ENCODE measurements at places on chromosomes 3 and 15.

DNA sequence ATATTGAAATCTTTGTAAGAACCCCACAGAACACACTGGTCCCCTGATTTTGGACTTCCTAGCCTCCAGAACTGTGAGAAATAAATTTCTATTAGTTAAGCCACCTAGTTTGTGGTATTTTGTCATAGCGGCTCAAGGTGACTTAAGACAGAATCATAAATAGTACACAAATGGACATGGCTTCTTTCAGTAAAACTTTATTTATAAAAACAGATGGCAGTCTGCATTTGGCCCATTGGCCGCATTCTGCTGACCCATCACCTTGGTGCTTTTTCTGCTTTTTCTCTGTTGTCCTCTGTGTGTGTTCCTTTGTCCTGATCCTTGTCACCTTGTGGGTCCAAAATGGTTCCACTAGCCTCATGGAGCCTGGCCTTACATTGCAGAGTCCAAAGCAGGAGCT, 363.6 kb downstream of the PTPRG start:
- no peak for DNase-seq

GRCh38 chr3:67798412-67798811, 144.0 kb upstream of the SUCLG2 start:
- no peak for DNase-seq

DNA sequence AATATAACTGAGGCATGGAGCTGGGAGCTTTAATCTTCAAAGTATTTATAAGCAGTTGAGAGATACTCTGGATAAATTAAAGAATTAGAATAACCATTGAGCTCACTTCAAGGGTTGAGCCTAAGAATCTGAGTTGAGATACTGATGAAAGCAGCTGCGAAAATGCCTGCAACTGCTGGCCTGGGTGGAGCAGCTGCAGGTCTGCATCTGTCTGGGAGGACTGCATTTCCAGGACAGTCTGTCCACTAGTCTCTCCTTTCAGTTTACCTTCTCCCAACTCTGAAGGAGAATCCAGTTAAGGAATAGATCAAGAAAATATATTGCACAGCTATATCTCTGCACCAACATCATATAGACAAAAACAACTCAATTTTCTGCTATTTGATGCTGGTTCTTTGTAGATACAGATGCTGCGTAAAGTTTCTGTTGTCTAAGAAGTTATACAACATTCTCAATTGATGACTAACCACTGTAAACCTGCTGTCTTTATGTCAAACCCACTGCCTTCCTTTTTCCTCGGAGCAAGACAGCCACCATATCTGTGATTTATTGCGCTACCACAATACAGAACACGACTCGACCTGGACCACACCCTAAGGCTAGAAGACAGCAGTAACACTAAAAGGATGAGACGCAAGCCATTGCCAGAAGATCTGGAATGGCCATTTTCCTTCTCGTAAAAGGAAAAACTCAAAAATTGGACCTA, 245.1 kb downstream of the MAGI1 start:
- DNase-seq: no peak

- no peak for DNase-seq
Observed at GRCh38 chr15:76795217-76795616, 109.9 kb downstream of the SCAPER start.

DNA sequence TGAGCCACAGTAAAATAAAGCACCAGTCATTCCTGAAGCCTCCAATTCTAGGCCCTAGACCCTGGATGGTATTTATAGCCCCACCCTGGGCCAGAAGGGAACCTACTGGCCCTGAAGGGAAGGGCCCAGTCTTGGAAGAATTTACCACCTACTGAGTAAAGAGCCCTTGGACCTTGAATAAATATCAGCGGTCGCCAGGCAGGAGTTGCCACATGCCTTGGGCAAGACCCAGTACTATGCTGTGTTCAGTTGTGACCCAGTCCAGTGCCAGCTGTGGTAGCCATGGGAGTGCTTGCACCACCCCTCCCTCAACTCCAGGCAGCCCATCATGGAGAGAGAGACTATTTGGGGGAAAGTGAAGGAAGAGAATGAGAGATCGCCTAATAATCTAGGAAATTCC, 27.0 kb downstream of the NCBP2 start:
- DNase-seq: no peak

DNA sequence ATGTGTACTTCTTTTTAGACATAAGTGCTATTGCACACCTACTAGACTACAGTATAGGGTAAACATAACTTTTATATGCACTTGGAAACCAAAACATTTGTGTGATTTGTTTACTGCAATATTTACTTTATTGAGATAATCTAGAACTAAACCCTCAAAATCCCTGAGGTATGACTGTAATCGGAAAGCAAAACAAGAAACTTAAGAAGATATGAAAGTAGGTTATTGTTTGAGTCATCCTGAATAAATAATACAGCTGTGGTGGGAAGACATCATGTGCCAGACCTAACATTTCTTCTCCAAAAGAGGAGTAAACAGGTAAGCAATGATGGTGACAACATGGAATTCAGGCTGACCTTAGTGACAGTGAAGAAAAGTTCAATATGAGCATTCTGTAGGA, 765.5 kb downstream of the OTOL1 start:
- DNase-seq: no peak

- DNase-seq: no peak
Observed at GRCh38 chr3:193194371-193194770, 46.7 kb upstream of the PLAAT1 start.

GRCh38 chr3:100032243-100032642, 82.1 kb downstream of the FILIP1L start:
- DNase-seq: no peak

GRCh38 chr3:30440880-30441279, 165.5 kb upstream of the TGFBR2 start:
- no peak for DNase-seq
